Fibroblast of pulmonary artery (primary cell): ENCODE measurements at places on chromosomes 7 and 10.

GRCh38 chr7:2438186-2438585, 34.8 kb downstream of the CHST12 start:
- no peak for DNase-seq

- no peak for DNase-seq
These were observed 54.6 kb downstream of the TMEM209 start for GRCh38 chr7:130150587-130150986.

DNA sequence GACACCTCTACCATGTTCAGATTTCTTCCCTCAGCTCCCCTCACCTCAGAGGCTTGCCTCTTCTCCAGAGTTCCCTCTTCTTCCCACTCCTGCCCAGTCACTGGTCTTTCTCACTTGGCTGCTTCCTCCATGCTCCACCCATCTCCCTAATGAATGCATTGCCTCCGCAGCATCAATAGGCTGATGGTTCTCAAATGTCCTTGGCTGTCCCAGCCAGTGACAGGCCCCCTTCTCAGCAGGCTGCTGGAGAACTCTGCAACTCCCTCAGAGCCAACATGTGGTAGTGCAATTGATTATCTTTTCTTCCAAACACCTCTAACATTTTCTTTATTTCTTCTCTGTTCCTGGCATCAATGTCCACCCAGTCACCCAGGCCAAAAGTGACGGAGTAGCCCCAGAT, 218.2 kb downstream of the RELN start:
- DNase-seq: no peak

DNA sequence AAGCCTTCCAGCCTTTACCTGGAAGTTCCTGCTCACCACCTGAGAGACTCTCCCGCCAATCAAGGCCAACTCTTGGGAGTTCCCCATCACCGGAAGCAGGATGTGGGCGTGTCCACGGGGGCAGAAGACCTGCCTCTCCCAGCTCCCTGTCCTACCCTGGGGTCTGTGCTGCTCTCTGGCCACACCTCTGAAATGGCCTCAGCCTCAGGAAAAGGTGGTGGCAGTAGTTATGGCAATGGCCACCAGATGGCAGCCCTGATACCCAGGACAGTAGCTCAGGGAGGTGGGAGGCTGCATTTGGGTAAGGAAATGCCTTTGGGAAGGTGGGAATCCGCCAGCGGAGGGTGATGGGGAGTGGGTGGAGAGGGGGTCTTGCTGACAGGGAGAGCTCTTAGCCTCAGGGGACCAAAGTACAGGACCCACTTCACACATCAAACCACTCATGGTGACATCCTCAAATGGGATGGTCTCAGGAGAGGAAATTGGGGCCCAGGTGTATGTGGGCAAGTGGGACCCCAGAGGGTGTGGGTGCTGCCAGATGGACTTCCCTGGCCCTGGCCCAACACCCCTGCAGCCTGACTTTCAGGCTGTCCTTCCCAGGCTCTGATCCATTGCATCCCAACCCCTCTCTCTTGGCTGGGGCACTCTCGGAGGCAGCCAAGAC, 33.9 kb downstream of the KAZALD1 start:
- DNase-seq: peak; percentile 64

DNA sequence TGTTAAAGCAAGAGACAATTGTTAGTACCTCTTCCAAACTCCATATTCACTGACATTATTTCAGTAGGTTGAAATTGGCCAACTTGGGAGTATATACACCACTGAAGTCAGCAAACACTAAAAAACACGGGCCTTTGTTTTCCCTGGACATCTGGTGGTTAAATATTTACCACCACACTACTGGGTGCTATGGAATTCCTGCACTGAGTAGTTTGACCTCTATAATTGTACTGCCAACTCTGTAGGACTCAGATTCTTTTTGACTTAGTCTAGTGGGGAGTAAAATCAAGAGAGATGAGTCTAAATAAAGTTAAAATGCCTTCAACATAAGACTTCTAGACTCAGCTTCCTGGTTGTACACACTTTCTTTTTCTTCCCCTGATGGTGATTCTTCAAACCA, 41.3 kb upstream of the TES start:
- DNase-seq: peak; percentile 47

DNA sequence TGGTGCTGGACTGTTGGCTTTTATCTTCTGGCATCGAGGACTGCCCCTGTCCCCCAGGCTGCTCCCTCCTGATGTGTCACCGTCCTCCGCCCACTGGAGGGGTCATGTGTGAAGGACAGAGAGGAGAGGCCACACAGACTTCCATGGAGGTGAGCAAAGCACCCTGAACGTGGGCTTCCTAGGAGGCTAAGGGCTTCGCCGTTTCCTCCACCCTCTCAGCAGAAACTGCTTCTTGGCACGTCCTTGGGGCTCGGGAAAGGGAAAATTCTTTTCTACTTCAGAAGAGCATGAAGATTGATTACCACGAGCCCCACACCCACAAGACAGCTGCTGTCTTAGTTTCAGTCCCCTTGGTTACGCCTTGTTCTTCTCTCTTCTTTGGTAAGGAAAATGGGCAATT, 218.2 kb downstream of the CCDC3 start:
- no peak for DNase-seq

- no peak for DNase-seq
These were observed 5.1 kb downstream of the WIPI2 start for GRCh38 chr7:5195157-5195556.

DNA sequence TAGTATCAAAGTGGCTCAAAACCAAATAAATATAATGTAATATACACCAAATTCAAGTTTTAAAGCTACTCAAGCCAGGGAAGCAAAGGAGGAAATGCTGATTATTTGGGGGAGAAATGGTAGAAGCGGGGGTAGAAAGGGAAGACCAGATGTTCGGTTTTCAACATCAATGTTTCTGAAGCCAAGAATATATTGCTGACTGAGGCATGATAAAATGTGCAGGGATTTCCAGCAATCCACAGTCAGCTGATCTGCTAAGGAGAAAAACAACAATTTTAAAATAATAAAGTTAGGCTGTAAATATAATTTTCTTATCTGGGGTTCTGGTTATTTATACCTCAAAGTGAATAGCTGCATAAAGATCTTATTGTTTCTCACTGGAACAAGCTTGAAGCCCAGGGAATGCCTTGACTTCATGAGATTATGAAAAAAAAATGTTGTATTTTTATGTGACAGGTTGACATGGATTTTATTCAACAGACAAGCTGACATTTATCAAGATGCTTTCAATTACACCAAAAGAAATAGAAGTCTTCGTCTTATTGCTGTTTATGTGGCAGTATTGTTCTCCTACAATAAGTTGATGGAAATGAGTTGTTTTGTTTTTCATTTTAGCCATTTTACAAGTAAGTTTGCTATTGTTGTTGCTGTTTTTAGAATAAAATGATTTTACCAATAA, 28.6 kb upstream of the BMPER start:
- peak; percentile 66 for DNase-seq

DNA sequence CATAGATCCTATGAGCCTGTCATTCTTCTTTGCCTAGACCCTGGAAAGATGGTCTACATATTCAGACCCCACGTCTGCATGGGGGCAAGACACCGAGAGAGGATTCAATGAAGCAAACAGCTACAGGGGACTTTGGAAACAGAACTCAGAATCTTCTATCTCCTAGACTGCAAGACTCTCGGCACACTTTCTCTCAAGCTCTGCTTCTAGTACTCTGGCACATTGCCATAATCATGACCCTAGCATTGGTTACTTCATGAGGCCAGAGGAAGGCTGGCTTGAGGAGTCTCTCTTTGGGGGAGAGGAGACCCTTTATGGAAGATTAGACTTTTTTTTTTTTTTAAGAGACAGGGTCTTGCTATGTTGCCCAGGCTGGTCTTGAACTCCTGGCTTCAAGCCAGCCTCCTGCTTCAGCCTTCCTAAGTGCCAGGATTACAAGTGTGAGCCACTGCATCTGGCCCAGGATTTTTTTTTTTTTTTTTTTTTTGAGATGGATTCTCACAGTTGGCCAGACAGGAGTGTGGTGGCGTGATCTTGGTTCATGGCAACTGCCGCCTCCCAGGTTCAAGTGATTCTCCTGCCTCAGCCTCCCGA, 20.7 kb downstream of the CCDC3 start:
- no peak for DNase-seq

- peak; percentile 56 for DNase-seq
These were observed 363.9 kb downstream of the MALRD1 start for GRCh38 chr10:19412531-19412930.

DNA sequence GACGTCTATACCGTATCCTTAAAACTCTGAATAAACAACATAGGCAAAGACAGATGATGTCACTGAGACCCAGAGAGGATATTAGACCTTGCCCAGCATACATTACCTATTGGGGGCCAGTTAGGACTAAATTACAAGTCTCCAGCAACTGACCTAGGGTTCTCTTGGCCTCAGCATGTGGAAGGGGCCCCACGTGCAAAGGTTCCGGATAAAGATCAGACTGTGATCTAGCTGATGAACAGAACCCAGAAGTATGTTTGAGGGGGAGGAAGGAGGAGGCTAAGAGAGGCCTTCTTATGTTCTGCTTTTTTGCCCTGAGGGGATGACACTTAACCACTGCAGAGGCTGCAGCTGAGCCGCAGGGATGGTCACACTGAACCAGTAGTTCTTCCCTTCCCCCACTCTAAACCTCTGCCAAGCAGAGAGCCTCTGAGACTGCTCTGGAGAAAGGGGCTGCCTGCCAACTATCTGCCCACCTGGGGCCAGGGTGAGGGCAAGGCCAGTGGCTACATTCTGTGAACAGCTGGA, 24.0 kb upstream of the KMT2C start:
- DNase-seq: no peak

- DNase-seq: no peak
These were observed 15.7 kb upstream of the RELN start for GRCh38 chr7:104005197-104005596.

GRCh38 chr7:71682841-71683781, 551.2 kb downstream of the GALNT17 start:
- no peak for DNase-seq

DNA sequence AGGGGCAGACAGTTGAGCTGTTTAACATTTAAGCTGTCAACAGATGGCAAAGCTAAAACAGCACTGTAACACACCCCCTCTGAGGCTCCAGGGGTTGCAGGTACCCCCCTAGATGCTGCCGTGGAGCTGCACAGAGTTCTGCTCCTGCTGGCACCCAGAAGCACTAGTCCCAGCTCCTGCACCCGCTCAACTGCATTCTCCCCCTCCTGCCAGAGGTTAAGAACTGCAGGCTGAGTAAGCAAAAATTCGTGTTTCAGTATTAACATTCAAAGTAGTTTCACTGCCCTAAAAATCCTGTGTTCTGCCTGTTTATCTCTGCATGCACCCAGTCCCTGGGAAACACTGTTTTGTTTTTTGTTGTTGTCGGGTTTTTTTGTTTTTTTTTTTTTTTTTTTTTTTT, 790.8 kb upstream of the KCND2 start:
- peak; percentile 11 for DNase-seq

GRCh38 chr7:32204361-32205018, 134.3 kb upstream of the PDE1C start:
- peak; percentile 81 for DNase-seq
